ENCODE measurements at places on chromosomes 2 and 18. TPM values are rescaled to one million over a fixed set of nuclear protein-coding genes. Genes with fewer than 3 reads are reported as not detected.

GRCh38 chr18:50796495-50796894, 23.3 kb downstream of the MRO start:
- no peaks in the 10 kb centered on the region for H3K27me3 ChIP-seq
- H3K4me1 ChIP-seq, result no peaks in the 10 kb centered on the region
- H3K36me3 ChIP-seq, result no peaks in the 10 kb centered on the region
- H3K27ac ChIP-seq, result no peak overlapping the region

DNA sequence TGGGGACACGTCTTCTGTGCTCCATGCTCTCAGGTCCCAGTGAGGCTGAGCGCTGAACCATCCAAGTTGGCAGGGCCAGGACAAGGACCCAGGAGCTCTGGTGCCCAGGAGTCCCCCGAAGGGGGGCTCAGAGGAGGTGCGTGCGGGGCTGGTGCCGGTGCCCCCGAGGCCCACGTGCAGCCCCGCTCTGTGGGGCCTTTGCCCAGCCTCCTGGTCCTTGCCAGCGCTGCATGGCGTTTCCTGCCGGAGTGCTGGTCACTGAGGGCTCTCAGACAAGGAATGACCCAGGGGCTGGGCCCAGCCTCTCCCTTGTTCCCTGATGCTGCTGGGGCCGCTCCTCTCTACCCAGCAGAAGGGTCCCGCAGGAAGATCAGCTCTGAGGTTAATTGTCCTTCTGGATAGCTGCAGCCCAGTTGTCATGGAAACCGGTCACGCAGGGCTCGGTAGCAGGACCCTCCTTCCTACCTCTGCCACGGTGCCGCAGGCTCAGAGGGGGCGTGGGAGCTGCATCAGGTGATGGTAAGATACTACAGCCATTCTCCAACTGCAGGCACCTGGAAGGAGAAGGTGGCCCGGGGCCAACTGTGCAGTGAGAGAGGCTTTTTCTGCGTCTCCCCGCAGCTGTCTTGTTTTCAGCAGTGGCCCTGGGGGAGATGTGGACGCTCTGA, 64.5 kb downstream of the RRM2 start:
- H3K4me1 ChIP-seq, result no peaks in the 10 kb centered on the region
- no peaks in the 10 kb centered on the region for H3K36me3 ChIP-seq
- no peaks in the 10 kb centered on the region for H3K27me3 ChIP-seq

DNA sequence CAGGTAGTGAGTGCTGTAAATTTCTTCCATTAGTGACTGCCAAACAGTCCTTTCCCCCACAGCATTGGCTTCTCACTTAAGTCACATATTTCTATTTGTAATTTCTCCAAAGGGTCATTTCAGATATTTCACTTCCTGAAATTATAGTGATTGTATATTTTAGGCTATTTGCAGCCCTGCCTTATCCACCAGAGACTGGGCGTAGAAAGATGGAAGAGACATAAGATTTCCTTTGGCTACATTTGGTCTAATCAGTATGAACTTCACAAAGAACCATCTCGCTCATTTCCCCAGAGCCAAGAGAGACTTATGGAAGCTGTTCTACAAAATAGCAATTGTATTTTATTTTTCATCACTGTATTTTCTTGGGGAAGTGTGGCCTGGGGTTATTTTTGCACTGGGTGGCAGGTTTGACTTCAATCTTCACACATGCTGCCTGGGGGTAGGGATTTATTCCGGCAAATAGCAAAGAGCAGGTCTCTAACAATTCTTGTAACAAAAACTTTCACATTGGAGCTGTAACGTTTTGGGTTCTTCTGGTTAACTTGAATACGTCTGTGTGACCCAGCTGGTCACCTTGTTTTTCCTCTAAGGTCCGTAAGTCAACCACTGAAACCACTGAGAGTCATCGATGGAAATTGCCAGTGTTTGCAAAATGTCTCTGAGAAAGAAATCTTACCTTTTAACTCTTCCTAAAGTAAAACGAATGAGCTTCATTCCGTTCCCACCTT, 170.6 kb upstream of the SERPINE2 start:
- H3K36me3 ChIP-seq, result no peaks in the 10 kb centered on the region
- no peak overlapping the region for H3K4me3 ChIP-seq
- no peak overlapping the region for H3K27ac ChIP-seq
- no peak for DNase-seq
- no peaks in the 10 kb centered on the region for H3K4me1 ChIP-seq

PLCD4 gene
- 8.3 TPM for total RNA-seq

MAP2 gene
- total RNA-seq, result 68.8 TPM

CD207 gene
- not detected for total RNA-seq
